Erythroblast (primary cell): ENCODE measurements at places on chromosomes 11 and 22.

DNA sequence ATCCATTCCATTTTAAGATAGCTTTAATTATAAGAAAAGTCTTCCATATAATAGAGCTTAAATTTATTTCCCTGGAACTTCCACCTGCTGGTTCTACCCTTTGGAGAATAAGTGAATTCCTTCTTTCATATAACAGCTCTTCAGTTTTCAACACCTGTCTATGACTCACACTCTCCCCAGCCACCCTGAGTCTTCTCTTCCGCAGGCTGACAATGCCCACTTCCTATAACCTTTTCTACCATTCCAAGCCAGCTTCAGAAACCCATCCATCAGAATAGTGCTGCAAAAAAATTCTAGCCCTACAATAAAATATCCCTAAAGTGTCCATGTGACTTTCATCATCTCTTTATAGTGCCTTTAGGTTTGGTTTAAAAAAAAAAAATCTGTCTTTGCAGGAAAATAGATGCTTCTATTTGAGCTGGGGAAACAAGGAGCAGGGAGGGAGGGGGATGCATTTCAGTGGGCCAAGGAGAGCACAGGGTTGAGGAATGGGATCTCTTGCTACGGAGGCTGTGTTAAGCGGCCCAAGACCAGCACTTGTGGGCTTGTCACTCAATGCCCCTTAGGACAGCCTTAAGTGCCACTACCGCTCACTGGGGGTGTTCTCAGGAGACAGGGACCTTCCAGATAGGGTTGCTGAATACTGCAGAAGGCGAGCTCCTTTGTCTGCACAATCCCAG is 178.6 kb downstream of the DSCAML1 start:
- DNase-seq: no peak

GRCh38 chr11:103650330-103650729 is 386.1 kb upstream of the DDI1 start:
- DNase-seq: no peak

DNA sequence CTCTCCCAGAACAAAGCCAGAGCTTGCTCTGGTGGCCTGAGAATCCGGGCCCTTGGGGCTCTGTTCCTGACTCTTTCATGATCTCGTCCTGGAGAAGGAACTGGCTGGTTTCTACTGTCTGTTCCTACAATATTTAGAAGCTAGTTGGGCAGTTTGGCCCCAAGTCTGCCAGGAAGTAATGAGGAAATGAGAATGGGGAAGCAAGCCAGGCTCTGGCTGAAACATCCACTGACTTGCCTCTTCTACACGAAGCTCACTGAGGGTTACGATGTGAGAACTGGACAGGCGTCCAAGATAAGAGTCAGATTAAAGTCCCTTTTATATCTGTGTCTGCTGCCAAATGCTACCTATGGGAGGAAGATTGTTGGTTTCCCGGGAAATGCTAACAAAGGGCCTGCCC is 110.0 kb upstream of the KIRREL3 start:
- no peak for DNase-seq

- DNase-seq: no peak
Observed at GRCh38 chr11:2929950-2930703, 907 bp upstream of the PHLDA2 start.

DNA sequence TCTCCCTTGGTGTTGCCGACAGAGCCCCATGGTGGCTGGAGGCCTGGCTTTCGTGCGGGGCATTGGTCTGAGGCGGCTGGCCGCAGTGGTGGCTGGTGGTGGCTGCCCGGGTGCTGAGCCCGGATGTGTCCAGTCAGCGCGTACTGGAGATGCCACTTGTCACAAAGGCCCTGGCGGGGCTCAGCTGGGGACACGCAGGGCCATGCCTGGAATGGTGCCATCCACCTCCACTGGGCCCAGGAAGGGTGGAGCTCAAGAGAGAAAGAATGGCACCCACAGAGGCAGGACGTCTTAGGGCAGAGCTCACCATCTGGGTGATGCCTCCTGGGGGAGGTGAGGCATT is 92.5 kb downstream of the CEP164 start:
- DNase-seq: no peak

- no peak for DNase-seq
Observed at GRCh38 chr11:117385906-117386305, 58.3 kb downstream of the CEP164 start.

DNA sequence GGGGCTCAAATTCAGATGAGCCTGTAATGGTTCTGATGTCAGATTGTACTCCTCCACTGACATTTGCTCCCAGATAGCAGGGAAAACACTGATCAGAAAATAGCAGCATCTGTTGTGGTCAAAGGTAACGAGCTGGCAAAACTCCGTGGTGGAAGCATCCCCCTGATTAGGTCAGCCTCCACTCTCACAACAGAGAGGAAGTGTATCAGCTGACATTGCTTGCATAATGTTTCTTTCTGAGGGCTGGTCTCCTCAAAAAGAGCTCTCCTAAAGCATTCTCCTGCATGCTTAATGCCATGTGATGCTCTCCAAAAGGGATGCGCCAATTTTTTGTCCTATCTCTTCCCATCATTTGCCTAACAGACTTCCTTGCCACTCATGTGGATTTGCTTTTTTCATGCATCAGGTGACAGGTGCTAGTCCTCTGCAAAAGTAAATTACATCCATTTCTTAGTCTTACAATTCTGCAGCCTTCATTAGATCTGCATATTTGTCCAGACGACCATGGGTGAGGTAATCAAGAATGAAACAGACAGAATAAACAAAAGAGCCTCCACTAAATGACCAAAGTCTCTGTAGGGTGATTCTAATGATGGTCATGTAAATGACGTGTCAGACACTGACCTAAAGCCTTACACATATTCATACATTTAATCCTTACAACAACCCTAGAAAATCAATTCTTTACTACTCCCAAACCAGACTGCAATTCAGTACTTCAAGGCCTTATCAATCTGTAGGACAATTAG is 6.4 kb upstream of the TENM4 start:
- no peak for DNase-seq

- DNase-seq: peak; percentile 48
Observed at GRCh38 chr22:43862074-43862881, at the start of gene SULT4A1. TSS of gene SULT4A1 (minus strand) at chr22:43862513. CDS start at chr22:43862382, 131 bp downstream.

DNA sequence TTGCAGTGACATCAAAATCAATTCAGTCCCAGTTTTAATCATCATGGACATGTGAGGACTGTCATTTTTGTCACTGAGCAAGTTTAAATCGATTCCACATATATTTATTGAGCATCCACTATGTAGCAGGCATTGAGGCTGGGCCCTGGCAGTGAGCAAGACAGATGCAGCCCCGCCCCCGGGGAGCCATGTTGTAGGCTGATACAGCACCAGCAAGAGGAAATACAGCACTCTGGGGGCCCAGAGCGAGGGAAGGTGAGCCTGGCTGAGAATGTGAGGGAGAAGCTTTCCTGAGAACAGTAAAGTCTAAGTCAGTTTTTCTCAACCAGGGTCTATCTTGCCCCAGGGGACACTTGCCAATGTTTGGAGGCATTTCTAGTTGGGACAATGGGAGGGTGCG is 108.6 kb upstream of the ASPHD2 start:
- no peak for DNase-seq

DNA sequence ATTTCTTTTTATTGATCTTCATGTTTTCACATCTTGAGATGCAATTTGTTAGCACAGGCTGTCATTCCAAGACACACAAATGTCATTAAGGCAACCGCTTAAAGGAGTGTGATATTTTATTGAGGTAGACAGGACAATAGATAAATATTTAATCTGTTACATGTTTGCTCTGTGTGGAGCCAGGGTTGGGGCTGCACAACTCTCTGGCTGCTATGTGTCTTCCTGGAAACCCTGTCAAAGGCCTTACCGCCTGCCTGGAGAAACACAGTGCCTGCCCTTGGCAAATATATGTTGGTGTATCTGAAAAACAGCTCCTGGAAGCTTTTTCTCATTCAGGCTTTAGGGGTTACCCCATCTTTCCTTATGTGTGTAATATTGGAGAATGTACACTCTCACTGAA is 139.7 kb upstream of the TEAD1 start:
- no peak for DNase-seq

DNA sequence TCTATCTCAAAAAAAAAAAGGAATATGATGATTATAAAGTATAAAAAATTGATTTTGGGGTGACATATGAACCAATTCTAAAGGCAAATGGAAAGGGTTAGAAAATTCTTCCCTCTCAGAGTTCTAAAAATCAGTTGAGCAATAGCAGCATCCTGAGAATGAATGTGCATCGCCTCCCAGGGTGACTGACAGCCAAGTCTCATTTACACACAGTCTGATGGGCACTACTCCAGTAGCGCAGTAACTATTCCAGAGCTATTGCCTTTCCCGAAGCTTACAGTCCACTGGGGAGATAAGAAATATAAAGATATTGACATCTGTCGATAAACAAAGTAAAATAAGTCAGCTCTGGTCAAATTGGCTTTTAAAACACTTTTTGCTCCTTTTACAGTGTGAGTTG is 32.3 kb upstream of the SORL1 start:
- DNase-seq: no peak

DNA sequence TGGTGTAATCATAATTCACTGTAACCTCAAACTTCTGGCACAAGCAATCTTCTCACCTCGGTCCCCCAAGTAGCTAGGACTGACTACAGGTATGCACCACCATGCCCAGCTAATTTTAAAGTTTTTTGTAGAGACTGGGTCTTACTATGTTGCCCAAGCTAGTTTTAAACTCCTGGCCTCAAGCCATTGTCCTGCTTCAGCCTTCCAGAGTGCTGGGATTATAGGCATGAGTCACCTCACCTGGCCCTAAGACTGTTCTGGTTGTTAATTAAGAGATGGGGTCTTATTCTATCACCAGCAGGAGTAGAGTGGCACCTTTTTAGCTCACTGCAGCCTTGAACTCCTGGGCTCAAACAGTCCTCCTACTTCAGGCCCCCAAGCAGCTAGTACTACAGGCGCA is 52.0 kb upstream of the DEPDC7 start:
- DNase-seq: no peak

DNA sequence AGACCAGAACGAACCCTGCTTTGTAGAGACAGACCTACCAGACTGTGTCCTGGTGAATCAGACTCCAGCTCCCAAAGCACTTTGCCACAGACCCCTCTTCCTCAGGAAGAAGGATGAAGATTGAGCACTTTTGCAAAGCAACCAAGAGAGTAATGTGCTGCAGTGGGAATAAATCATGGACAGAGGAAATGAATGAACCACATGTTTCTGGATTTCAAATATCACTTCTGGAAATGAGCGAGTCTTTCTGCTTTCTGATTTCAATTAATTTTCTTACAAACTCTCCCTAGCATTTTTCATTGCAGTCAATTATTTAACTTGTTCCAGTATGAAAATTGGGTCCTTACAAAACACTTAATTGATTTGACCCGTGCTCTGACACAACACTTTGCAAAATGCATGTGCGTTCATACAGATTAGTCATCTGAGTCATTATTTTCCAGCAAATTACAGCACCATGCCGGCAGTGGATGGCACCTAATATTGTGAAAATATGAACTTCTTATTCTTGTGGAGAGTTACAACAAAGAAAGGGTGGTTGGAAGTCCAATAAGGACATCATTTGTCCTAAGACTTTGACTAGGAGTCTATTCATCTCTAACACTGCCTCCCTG is 315.9 kb upstream of the CCDC90B start:
- DNase-seq: no peak

GRCh38 chr22:18067548-18068341 is 10.0 kb upstream of the PEX26 start:
- DNase-seq: no peak

DNA sequence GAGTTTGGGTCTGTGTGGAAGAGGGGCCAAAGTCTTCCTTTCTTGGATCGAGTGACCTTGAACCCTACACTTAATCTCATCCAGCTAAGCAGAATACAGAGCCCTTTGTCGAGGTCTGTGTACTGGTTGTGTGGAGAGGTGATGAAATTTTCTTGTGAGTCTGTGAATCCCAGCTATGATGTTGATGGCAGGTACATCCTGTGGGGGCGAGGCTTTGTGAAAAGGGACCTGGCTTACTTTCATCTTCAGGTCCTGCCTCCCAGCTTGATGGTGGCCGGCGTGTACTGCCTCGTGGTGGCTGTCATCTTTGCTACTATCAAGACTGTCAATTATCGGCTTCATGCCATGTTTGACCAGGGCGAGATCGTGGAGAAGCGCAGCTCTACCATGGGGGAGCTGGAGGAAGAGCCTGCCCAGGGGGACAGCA is 1.0 kb downstream of the PCNX3 start:
- DNase-seq: no peak

- DNase-seq: no peak
Observed at GRCh38 chr11:30447058-30447640, 124.2 kb downstream of the ARL14EP start.

DNA sequence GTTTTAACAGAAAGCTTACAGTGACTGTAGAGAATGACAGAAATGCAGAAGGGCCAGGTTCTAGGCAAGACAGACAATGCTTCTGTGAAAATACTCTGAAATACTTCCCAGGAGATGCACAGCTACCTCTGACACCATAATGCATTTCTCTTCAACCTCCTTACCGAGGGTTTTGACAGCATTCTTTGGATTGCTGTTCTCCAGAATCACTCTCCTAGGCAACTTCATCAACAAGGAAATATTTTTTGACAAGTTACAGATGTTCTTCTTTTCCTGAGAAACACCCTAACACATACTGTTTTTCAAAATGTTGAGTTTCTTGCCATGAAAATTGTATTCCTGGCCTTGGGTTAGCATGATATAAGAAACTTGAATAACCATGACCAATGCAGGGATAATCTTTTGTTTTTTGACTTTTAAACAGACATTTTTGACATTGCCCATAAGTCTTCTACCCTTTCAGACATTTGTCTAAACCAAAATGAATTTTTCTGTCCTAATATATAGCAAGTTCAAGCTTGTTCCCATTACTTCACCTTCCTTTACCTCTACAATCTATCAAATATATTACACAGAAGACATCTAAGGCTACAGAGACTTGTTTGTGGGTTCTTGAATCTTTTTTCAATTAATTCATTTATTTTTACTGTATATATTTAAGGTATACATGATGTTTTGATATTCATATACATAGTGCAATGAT is 108.1 kb downstream of the CCDC34 start:
- DNase-seq: no peak

DNA sequence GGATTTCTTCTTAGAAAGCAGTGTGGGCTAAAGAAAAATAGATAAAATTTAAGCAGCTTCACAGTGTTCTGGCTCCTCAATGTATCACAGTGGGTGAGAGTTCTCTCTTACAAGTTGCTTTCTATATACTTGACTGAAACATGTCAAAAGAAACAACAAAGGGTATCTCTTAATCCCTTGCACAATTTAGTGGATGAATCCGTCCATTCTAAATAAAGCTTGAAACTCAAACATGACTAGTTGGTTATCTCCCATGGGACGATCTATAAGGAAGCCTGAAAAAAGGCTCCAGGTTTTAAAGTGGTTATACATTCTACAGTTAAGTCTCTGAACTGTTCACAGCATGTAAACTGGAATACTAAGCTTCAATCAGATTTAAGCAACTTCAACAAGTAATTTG is 993.1 kb upstream of the CNTN5 start:
- DNase-seq: no peak

DNA sequence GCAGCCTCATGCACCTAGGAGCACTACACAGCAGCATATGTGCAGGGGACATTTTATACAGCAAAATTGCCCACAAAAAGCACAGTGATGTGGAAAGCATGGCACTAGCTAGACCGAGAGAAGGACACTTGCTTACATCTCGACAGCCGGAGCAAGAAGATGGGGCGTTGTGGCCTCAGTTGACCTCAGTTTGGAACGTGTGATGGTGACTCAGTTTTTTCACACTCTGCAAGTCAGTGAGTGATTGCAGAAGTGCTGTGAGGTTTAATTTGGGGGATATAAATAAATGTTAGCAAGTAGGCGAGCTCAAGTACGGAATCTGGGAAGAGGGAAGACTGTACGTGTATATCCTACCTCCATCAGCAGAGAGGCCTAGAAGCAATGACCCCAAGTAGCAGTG is 23.3 kb downstream of the LRP5 start:
- no peak for DNase-seq

- DNase-seq: no peak
Observed at GRCh38 chr11:93757924-93758865, 16.7 kb downstream of the C11orf54 start.
